ENCODE measurements at places on chromosomes 11 and 22. TPM values are rescaled to one million over a fixed set of nuclear protein-coding genes. Genes with fewer than 3 reads are reported as not detected.

The VSIG2 gene
- total RNA-seq: not detected

The NAALAD2 gene
- total RNA-seq: not detected

The TSGA10IP gene
- total RNA-seq: not detected

The PRG3 gene
- total RNA-seq: not detected

GRCh38 chr22:40240160-40240559, 62.4 kb downstream of the TNRC6B start:
- DNase-seq: no peak

DNA sequence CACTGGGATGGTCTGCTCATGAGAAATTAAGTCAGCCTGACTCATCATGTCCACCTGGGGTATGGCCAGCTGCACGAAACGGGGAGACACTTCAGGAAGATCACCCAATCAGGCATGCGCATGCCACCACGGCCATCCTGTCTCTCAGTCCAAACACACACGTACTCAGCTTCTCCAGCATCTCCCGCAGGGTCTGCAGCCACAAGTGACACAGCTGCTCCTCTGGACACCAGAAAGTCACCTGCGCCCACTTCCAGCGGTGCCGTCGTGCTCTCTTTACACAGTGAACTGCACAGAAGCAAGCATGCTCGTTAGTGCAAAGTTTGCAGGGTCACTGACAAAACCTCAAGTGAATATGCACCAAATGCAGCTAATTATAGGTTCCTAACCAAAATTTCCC, 18.1 kb downstream of the CERK start:
- DNase-seq: no peak

DNA sequence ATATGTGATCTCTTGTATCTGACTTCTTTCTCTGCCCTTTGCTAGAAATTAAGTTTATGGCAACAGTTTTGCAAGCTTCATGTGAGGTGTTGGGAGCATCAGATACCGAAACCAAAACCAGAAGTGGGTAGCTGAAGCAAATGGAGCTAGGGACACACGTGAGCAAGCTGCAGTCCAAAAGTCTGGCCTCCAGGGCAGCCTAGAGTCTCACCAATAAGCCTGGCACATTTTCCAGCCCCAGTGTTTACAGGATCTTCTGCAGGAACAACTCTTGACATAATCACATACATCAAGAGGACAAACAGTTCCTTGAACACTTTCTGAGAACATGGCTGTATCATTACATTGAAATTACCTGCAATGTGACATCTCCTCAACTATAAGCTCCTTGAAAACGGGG, 114.1 kb downstream of the LARGE1 start:
- no peak for DNase-seq

DNA sequence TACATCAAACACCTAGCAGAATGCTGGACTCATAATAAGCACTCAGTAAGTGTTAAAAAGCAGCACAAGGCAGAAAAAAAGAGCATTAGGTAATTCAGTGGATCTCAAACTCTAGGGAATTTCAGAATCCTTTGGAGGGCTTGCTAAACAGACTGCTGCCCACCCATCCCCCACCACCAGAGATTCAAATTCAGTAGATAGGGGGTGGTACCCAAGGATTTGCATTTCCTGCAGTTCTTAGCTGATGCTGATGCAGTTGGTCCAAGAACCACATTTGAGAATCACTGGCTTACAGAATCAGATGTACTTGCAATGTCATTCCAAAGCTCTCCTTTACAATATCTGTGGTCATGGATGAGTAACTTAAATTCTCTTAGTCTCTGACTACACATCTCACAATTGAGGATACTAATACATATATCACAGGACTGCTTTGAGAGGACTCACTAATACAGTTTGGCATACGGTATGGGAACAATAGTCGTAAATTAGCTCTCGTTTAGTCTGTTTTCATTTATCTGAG, 664.5 kb downstream of the KCNA4 start:
- DNase-seq: no peak
